HEK293T (cell line): ENCODE measurements at places on chromosomes 2 and 18.

DNA sequence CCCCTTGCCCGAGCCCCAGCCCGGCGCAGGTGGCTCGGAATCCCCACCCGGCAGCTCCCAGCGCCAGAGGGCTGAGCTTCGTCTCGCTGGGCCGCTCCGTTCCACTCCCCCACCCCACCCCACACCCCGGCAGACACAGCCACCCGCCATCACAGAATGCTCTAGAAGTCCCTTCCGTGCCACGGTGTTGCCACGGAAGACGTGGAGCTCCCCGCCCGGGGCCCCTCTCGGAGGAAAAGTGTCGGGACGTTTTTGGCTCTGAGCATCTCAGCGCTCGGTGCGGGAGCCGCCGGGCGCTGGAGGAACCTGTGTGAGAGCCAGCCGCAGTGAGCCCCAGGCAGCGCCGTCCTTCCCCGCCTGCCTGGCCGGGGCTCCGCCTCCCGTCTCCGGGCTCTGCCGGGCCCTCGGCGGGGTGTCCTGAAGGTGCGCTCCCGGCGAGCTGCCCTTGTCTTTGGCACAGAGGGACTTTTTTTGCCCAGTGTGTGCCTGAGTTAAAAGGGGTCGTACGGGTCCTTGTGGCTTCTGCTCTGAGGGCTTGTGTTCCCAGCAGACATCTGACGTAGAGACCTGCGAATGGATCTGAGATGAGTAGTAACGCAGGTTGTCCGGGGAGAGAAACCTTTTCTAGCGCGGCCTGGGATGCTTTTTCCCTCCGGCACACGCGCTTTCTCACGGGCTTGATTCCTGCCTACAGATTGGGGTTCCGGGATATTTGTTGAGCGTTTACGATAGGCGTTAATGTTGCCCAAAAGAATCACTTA, 1.8 kb downstream of the ZCCHC2 start:
- peak; percentile 13 for DNase-seq

GRCh38 chr2:204258890-204259289, 286.4 kb upstream of the PARD3B start:
- DNase-seq, result no peak

DNA sequence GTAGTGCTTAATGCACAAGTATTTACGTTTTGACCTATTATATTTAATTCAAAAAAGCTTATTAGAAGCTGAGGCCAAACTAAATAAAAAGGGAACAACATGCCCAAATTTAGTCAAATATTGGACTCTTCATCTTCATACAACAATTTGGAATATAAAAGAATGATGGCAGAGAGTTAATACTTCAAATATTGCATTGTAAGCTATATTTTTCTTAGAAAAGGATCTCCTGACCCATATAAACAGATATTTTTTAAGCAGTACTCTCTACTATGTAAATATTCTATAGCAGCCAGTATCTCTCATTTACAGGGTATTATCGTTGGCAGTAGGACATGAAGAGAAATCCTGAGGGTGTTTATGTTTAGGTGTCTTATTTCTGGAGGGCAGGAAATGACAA, 531.2 kb downstream of the NYAP2 start:
- DNase-seq, result no peak

- DNase-seq, result no peak
These were observed 34.1 kb downstream of the SERPINB11 start for GRCh38 chr18:63736876-63737275.

GRCh38 chr2:152406119-152406835, 71.3 kb downstream of the FMNL2 start:
- DNase-seq, result no peak

DNA sequence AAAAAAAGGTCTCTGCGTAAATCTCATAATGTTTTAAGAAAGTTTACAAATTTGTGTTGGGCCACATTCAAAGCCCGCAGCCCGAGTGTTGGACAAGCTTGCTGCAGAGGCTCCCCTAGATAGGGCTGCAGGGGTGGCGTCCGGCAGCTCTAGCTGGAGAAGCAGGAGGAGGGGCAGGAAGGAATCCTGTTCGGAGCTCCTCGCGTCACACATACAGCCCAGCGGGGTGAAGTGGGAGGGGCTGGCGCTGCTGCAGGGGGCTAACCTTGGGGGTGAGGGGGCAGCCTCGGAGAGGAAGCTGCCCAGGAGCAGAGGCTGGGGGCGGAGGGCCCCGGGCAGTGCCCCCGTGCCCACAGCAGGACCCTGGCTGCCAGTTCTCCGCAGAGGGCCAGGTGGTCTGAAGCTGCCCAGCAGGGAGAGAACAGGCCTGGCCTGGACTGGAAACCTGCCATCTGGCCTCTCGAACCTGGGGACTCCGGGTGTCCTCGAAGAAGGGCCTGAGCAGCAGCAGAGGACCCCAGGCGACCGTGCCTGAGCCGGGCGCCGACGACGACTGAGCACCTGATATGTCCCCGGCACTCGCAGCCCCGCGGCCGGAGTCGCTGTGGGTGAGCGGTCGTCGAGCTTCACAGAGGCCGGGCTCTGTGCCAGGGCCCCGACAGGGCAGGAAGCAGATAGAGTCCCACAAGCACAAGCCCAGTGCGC, 2.6 kb upstream of the GPR35 start:
- DNase-seq, result no peak

DNA sequence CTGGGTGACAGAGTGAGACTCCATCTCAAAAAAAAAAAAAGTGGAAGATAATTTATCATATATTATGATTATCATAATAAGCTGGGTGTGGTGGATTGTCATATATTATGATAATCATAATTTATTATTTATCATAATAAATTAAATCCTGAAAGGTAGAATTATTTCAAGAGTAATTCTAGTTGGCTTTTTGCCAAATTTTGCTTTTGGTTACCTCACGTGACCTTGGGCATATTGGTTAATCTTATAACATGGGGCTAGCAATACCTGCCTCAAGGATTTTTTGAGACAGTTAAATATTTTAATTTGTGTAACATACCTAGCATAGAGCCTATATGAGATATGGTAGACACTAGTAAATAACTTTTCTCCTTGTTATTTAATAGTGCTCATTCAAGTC, 111.3 kb upstream of the TTC27 start:
- no peak for DNase-seq

DNA sequence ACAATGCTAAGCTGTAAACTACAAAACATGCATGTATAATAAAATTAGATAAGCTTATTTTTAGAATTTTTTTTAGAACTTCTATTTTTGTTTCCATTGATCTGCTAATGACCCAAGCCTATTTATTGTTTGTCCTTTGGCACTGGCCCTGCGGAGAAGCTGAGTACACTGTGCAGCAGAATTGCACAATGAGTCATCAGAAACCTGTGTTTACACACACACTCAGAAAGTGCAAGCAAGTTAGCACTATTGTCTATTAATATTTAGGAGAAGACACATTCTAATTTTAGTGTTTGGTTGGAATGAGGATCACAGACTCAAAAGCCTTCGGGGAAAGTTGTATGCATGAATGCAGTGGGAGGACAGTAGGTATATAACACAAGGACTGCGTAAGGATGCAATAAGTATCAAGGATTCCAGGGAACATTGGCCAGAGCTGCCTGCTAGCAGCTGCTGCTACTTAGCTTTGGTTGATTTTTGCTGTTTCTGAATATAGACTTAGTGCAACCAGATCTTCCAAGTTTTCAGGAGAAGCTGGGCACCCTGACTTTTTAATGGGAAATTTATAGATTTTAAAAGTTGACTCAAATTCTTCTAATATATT, 128.2 kb downstream of the KCNH7 start:
- no peak for DNase-seq

GRCh38 chr2:193776988-193777387, 1582.3 kb upstream of the TMEFF2 start:
- DNase-seq, result no peak

- DNase-seq, result no peak
These were observed 49.3 kb downstream of the KCNG2 start for GRCh38 chr18:79846936-79847557.

- peak; percentile 75 for DNase-seq
These were observed 213.6 kb downstream of the TNS1 start for GRCh38 chr2:217789003-217789735.

DNA sequence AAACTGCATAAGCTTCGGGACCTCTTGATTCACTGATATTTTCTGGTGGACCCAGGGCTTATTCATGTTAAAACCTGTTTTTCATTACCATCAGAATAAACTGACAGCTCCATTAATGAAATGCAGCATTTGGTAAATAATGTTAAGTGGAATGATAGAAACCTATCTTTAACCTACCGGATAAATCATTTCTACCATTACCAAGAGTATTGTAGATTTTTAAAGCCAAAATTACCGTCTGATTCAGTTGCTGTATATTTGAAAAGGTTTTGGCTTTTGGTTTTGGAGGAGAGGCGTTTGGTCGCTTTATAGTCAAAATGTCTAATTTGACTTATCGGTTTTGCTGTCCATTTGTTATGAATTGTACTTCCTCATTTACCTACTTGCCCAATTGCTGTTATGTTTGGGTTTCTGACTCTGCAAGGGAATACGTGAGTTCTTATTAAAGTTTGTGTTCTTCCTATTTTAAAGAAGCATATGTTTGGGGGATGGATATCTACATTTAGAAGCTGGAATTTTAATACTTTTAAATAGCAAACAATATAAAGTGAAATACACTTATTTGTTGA, 1.0 kb upstream of the CUL3 start:
- no peak for DNase-seq

DNA sequence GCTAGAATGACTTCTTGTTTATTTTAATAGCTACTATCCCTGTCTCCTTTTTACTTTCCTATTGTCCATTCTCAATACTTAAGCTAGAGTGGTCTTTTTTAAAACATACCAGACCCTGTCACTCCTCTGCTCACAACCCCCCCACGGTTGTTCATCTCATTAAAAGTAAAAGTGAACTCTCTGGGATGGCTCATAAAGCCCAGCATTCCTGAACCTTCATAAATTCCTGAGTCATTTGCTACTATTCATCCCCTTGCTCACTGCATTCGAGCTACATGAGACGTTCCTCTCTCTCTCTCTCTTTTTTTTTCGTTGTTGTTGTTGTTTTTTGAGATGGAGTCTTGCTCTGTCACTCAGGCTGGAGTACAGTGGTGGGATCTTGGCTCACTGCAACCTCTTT, 148.7 kb upstream of the DSEL start:
- DNase-seq, result no peak

- no peak for DNase-seq
These were observed 3.4 kb downstream of the REL start for GRCh38 chr2:60884800-60885199.

DNA sequence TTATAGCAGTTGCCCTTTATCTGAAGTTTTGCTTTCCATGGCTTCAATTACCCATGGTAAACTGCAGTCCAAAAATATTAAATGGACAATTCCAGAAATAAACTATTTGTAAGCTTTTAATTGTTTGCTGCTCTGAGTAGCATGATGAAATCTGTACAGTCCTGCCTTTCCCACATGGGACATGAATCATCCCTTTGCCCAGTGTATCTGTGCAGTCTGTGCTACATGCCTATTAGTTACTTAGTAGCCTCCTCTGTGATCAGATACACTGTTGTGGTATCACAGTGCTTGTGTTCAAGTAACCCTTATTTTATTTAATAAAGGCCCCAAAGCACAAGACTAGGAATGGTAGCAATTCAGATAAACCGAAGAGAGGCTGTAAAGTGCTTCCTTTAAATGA, 810.6 kb upstream of the PIK3C3 start:
- DNase-seq, result no peak

DNA sequence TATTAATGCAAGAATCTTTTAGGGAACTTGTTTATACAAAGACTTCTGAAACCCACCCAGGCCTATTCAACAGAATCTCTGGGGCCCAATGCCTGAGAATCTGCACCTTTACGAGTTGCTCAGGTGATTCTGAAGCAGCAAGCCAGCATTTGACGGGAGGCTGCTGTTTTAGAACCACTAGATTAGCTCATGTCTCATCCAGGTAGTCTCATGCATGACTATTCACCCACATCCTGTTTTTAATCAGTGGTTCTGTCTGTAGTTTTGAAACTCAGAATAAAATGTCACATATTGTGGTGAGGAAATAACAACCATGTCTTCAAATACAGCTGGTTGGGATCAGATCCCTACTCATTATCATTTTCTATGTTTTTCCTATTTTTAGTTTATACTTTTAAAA, 39.5 kb downstream of the CYTIP start:
- no peak for DNase-seq

DNA sequence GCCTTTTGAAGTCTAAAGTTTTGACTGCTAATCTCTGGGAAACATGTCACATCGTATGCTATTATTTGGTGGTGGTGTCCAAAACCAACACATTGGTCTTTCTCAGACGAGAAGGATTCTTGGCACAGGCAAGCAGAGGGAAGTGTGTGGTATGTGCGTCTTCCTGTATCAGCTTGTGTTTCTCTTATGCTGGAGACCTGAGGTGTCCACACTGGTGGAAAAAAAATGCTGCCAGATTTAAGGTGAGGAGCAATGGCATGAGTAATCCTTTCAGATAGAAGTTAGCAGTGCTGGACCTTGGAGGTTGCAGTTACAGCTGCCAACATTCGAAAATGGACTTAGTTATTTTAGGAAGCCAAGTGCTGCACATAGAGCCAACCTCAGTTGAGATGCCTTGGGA, 11.7 kb upstream of the FHL2 start:
- no peak for DNase-seq

- DNase-seq, result no peak
These were observed 125.7 kb upstream of the HAAO start for GRCh38 chr2:42918041-42918440.

DNA sequence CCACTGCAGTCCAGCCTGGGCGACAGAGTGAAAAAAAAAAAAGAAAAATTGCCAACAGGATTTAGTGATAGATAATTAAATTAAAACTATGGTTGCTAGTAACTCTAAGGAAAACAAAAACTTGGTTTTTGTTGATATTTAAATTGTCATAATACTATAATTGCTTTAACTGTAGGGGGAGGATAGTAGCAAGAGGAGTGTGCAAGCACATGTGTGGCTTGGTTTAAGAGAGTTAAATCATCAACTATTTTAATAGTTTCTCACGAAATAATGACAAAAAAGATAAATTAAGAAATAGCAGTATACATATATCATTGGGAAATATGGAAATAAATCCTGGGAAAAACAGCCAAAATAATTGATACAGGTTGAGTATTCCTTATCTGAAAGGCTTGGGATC, 27.4 kb upstream of the RAPGEF4 start:
- DNase-seq, result no peak

DNA sequence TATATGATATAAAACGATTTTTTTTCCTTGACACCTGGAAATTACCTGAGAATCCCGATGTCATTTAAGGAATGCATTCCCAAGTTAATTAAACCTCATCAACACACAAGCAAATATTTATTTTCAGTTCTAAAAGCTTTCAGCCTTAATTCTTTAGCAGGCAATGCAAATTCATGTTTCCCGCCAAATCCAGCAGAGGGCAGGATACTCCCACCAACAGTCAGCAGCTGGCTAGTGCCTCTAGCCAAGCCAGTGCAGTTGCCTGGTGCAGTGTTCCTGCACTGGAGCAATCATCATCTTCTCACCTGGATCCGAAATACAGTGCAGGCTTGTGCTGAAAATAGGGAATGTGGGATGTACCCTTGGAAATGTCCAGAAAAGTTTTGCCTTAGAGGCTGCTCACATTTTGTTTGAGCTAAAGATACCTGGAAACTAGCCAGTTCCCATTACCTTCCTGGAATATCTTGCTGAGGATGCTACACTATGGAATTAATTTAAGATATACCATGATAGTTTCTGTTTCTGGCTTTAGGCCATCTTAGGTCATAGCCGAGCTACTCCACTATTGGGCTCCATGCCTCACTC, 48.4 kb upstream of the CYTIP start:
- DNase-seq, result peak; percentile 71
